Epithelial cell of proximal tubule (primary cell): ENCODE measurements at places on chromosomes 11 and 22. TPM values are rescaled to one million over a fixed set of nuclear protein-coding genes. Genes with fewer than 3 reads are reported as not detected.

CARD18 gene
- total RNA-seq: not detected in 2 replicates

ARSA gene
- total RNA-seq: 25.5 and 58.5 TPM in 2 replicates

HPX gene
- 0.06 and 1.0 TPM in 2 replicates for total RNA-seq

APLNR gene
- total RNA-seq: not detected in 2 replicates

DNA sequence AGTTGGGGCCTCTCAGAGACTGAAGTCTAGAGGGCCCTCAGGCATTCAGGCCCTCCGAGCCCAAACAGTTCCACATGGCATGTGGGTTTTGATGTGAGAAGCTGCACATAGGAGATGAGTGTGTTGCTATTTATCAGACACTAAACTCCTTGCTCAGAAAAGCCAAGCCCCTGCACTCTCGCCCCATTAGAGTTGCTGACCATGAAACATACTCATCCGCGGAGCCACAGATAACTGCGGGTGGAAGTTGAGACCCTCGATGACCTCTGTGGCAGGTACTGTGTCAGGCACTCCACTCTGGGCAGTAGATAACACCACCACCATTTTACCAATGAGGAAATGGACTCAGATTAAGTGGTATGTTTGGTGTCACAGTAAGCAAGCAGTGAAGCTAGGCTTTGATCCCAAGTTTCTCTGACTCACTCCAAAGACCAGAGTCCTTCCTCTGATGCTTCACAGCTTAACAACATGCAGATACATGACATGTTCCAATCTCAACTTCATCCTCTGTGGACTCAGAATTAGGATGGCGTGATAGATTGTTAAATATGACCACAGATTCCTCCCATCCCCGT is 202.1 kb downstream of the ADAMTS15 start:
- no peak for DNase-seq

DNA sequence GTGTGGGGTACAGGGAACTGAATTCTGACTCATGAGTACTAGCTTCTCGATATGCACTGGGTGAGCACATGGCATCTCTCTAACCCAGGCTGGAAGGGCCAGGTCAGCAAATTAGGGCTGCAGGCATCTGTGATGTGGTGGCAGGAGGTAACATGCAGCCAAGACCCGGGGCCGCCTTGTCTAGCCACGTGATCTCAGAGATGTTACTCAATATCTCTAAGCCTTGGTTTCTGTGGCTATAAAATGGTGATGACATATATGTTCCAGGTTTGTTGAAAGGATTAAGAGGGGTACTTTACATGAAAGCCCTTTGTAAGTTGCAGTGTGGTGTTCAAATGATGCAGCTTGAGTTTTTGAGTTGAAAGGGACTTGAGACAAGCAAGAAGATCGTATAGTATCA is 3.2 kb downstream of the ST14 start:
- DNase-seq: no peak

GRCh38 chr11:128692753-128693415 is 988 bp upstream of the FLI1 start:
- DNase-seq: no peak

- DNase-seq: no peak
Measured at GRCh38 chr22:39237318-39238100, 7.3 kb downstream of the PDGFB start.

GRCh38 chr22:33835265-33835664 is 85.0 kb downstream of the LARGE1 start:
- no peak for DNase-seq

GRCh38 chr22:41410311-41410751 is 28.6 kb downstream of the TEF start:
- DNase-seq: no peak
